Lower leg skin (tissue), 4 donors: ENCODE measurements at places on chromosomes 16 and 17.

DNA sequence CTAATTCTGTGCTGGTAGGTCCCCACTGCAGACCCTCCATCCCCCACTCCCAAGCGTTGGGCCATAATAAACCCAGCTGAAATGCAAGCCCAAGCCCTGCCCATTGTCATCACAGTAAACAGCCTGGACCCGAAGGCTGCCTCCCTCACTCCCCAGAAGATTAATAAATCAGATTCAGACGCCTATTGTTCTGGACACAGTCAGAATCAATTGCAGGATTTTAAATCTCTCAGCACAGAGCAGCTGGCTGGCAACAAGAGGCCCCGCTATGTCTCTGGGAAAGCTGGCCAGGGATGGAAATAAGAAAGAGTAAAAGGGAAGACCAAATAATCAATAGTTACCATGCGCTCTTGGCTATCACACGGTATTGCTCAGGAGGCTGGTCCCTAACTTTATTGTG, 93.9 kb downstream of the C17orf67 start:
- DNase-seq: no peak

- no peak for DNase-seq
Observed at GRCh38 chr16:5438591-5438990, 341.0 kb upstream of the EEF2KMT start.

GRCh38 chr16:59699786-59700185, 965.7 kb upstream of the GOT2 start:
- DNase-seq: no peak

- DNase-seq: no peak
Observed at GRCh38 chr17:43979011-43979410, 25.3 kb upstream of the PYY start.
